ENCODE measurements at places on chromosomes 3 and 15. TPM values are rescaled to one million over a fixed set of nuclear protein-coding genes. Genes with fewer than 3 reads are reported as not detected.
A peak's percentile ranks its signal among the peaks of the same experiment; 100 is the strongest.

DNAH12 gene
- 0.58 TPM for total RNA-seq

SLC51A gene
- total RNA-seq, result 0.44 TPM

DNA sequence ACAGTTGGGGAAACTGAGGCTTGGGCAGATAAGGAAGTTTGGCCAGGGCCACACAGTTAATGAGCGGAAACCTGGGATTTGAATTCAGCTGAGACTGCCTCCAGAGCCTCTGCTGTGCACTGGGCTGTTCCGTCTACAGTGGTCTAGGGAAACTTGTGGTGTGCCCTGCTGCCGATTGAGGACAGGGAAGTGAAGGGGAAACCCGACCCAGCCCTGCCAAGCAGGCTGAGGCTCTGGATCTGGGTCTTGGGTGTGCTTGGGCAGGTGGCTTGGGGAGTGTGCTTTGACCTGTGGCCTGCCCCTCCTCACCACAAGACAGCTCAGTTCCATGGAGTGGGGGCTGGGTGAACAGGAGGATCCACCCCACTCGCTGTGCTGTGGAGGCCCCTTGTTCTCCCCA is 17.6 kb downstream of the NISCH start:
- H3K4me1 ChIP-seq, result peaks cover 8% of the 10 kb centered on the region
- DNase-seq, result no peak
- H3K36me3 ChIP-seq, result peaks cover 76% of the 10 kb centered on the region
- no peak overlapping the region for H3K27ac ChIP-seq
- H3K27me3 ChIP-seq, result no peaks in the 10 kb centered on the region

- H3K4me3 ChIP-seq, result no peak overlapping the region
- H3K36me3 ChIP-seq, result no peaks in the 10 kb centered on the region
- no peaks in the 10 kb centered on the region for H3K27me3 ChIP-seq
Measured at GRCh38 chr3:149419816-149420215, 42.4 kb upstream of the TM4SF1 start.

- no peak for DNase-seq
- H3K4me3 ChIP-seq, result no peak overlapping the region
- peaks cover 3% of the 10 kb centered on the region for H3K4me1 ChIP-seq
- no peaks in the 10 kb centered on the region for H3K27me3 ChIP-seq
Measured at GRCh38 chr15:98889930-98890695, 117.5 kb downstream of the PGPEP1L start.

DNA sequence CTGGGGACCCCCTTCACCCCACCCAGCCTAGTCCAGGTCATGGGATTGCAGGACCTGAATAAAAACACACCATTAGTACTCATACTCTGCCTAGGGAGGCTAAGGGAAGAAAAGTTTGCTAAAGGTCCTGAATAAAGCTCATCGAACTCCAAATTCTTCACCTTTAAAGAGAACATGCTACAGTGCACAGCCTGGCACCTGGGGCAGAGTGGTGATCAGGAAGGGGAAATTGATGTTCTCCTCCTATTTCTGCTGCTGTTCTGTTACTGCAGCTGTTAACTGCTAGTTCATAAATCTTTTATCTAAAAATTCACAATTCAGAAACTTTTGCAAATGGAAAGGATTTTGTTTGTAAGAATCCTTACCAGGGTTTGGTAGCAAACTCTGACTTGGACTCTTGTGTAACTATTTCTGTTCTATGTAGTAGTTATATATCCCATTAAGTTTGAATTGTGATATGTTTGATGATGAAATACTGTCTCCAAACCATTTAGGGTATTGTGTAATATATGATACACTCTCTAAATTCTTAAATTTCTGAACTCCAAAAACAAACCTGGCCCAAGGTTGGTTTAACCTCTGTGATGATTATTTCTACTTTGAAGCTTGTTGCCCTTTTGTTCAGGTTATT is 27.9 kb downstream of the MCTP2 start:
- H3K4me3 ChIP-seq, result no peak overlapping the region
- no peaks in the 10 kb centered on the region for H3K4me1 ChIP-seq
- no peaks in the 10 kb centered on the region for H3K36me3 ChIP-seq
- no peak for DNase-seq
- no peak overlapping the region for H3K27ac ChIP-seq
- H3K27me3 ChIP-seq, result no peaks in the 10 kb centered on the region

DNA sequence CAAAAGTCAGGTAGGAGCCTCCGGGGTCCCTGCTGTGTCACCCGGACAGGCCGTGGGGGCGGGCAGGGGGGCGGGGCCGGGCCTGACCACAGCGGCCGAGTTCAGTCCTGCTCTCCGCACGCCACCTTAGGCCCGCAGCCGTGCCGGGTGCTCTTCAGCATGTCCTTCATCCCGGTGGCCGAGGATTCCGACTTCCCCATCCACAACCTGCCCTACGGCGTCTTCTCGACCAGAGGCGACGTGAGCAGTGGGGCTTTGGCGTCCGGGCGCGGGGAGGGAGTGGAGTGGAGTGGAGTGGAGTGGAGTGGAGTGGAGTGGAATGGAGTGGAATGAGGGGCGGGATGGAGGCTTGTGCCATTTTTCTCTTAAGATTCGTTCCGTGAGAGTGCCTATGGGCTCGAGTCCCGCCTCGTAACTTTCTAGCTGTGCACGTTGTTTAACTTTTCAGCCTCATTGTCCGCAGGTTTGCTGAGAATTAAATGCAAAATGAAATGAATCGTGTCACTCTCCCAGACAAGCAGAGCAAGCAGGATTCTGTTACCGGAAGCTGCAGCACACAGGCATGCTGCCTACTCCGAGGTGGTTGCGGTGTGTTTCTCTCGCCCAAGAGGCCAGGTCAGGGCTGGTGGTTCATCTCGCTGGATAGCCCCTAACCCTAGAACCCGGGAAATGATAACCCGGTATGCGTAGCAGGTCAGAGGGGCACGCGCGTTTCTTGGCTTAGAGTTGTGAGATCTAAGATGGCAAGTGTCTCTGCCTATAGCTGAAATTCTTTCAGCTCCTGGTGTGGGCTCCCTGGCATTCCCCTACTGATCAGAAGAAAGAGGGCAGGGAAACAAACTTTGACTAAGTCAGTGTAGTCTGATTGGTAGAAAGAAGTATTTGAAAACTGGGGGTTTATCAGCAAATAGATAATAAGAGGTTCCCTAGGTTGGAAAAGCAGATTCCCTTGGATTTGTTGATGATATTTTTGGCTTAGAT is at the start of gene FAH:
FAH (plus strand) TSS at position 104 of the 981 bp plus-strand sequence; CDS start at position 160, 56 bp downstream.
- H3K4me3 ChIP-seq, result peak within 1 kb of the TSS; percentile 66
- peaks cover 13% of the 10 kb centered on the region for H3K4me1 ChIP-seq
- peak; percentile 76 for DNase-seq
- peak within 1 kb of the TSS; percentile 80 for H3K27ac ChIP-seq
- no peaks in the 10 kb centered on the region for H3K27me3 ChIP-seq

- no peaks in the 10 kb centered on the region for H3K27me3 ChIP-seq
- H3K4me3 ChIP-seq, result no peak overlapping the region
- no peak for DNase-seq
- H3K4me1 ChIP-seq, result peaks cover 8% of the 10 kb centered on the region
- H3K36me3 ChIP-seq, result no peaks in the 10 kb centered on the region
- H3K27ac ChIP-seq, result no peak overlapping the region
Measured at GRCh38 chr3:188581792-188582191, 427.8 kb downstream of the LPP start.
